ENCODE measurements at places on chromosomes 11 and 22.

DNA sequence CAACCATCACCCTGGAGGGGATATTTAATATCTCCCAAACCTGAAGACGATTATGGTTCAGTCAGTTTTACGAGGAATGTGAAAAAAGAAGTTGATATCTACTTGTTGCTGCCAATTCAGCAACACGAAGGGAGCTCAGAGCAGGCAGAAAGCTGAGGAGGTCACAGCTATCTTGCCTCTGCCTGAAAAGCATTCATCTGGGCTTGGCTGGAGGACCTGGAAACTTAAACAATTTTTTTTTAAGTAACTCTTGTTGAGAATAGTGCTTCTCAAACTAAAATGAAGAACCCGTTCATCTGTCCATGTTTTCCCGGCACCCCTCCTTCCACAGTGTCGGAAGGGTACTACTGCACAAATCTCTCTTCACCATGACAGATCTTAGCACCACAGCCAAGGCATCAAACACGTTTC, 98.9 kb downstream of the MICAL3 start:
- no peak for DNase-seq

DNA sequence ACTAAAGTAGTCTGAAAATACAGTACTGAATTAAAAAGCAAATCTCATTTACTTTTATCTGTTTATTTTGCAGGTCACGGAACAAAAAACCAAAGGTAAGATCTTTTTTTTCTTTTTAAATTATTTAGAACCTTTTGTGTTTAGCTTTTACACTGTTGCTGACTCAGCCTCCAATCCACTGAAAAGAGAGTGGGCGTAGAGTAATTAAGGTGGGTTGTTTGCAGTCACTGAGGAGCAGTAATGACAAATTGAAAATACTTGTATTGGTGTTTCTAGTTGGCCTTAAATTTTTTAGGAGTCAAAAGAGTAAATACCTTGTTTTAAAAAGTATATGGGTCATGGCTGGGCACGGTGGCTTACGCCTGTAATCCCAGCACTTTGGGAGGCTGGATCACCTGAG, 73.4 kb downstream of the TNRC6B start:
- DNase-seq, result no peak

DNA sequence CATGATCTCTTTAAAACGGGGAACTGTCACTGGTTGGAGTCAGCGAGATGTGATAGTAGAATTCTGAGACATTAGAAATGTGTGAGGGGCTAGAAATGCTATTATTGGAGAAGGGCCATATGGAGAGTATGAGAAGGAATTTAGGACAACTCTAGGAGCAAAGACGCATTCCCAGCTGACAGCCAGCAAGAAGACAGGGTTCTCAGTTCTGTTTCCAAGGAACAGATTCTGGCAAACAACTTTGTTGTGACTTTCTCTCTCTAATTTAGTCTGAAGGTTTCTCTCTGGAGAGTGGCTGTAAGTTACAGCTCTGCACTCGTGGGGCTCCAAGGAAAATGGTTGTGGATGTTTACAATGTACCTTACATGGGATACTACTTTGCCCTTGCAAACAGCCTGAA, 876.3 kb downstream of the FAM181B start:
- DNase-seq, result no peak

- DNase-seq, result no peak
Observed at GRCh38 chr11:130489716-130490115, 41.3 kb downstream of the ADAMTS15 start.

DNA sequence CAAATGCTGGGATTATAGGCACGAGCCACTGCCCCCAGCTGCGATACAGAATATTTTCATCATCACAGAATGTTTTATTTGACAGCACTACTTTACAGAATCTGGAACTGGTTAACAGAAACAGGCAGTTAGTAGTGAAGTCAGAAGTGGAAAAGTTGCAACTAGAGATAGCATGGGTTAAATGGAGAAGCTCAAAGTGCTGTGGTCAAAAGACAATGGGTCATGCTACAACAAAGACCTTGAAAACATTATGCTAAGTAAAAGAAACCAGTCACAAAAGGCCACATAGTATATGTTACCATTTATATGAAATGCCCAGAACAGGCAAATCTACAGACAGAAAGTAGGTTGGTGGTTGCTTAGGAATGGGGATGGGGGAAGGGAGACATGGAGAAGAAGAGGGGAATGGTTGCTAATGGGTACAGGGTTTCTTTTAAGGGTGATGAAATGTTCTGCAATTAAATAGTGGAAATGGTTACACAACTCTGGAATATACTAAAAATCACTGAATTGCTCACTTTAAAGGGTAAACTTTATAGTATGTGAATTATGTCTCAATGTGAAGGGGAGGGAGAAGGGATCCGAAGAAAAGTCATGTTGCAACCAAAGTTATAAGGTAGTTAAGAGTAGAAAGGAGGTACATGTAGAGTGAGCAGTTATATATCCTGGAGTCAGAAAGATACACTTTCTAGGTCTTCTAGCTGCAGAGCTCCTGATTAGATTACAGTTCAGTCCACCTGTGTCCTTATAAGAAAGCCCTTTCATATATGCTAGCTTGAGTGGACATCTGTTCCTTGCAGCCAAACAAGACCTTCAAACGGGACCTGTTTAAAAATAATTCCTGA, 46.3 kb upstream of the RAPSN start:
- no peak for DNase-seq

GRCh38 chr11:1302041-1302460, 7.4 kb downstream of the TOLLIP start:
- no peak for DNase-seq

DNA sequence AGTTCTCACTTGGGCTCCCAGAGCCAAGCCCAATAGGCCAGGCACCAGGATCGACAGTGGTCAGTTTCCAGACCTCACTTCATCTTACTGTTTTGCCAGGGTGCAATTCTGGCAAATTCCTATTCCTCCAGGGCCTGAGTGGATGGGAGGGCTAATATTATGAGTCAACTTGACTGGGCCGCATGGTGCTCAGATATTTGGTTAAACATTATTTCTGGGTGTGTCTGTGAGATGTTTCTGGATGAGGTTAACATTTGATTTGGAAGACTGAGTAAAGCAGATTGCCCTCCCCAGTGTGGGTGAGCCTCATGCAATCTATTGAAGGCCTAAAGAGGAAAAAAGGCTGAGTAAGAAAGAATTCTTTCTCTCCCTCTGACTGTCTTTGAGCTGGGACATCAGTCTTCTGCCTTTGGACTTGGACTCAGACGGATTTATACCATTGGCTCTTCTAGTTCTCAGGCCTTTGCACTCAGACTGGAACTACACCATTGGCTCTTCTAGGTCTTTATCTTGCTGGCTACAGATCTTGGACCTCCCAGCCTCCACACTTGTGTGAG, 132.9 kb upstream of the ZBED5 start:
- DNase-seq, result no peak

DNA sequence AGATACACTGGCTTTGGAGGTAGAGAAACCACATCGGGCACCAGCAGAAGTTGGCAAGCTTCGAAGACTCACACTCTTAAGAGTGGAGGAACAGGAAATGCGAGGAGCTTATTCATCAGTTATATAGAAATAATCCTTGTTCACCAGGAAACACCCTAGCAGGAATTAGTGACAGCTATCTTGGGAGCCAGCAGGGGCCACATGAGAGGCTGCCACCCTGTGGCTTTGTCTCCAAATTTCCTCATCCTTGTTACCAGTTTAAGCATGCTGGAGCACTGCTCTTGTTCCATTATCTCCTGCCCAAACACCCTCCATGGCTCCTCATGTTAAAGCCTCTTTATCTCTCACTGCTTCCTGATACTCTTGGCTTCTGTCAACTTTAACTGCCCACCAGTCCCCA, 131.0 kb downstream of the PLEKHA7 start:
- no peak for DNase-seq

GRCh38 chr11:9851366-9851765, 187.5 kb downstream of the SWAP70 start:
- DNase-seq, result no peak

DNA sequence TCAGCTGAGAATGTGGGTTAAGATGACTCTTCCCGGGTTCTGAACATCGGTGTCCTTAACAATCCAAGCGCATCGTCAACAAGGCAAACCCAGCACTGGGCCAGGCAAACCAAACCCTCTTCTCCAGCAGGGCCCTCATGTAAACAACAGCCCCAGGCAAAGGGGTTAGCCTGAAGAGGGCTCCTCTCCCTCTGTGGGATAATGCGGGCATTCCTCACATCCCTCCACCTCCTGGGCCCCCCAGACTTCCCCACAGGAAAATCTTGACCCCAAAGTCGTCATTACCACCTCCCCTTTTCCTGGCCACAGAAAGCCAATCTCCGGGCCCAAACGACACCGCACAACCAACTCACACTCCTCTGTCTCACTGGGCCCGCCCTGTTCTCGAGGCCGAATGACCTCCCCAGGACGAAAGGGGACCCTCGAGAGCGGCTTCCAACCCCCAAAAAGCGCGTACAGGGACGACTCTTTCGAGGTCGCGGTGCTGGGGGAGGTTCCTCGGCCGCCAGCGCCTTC, 566 bp downstream of the DDB1 start:
- DNase-seq, result no peak

DNA sequence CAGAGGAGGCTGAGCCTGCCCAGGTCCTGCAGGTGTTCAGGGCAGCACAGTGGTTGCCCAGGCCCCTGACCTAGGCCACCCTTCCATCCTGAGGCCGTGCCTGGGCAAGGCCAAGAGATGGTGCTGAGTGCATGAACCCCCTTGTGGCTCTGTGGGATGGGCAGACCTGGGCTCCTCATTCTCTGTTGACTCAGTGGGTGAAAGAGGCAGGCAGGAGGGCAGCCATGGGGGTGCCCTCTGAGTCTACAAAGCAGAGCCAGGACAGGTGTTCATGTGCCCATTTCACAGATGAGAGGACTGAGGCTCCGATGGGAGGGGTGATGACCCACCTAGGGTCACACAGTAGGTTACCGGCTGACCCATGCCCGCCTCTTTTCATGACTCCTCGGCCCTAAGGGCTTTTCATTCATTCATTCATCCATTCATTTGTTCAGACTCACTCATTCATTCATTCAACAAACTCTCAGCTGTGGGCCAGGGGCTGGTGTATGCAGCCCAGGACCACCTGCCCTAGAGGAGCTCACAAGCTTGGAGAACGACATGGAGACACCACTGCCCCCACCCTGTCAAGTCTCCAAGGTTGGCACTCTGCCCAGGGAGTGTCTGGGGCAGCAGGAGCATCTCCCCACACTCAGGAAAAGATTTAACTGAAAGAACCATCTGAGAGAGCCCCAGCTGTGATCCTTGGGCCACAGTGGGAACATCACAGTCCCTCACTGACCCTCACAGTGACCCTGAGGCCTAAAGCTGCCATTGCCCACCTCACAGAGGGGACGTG, 40.5 kb downstream of the IGLL5 start:
- peak; percentile 36 for DNase-seq
